Activated CD4-positive, alpha-beta memory T cell treated with anti-CD3 and anti-CD28 coated beads, Interleukin-2, amount 10 ng/mL, durations not matched to agents 7 days and 5 days (primary cell): ENCODE measurements at places on chromosomes 2 and 18. TPM values are rescaled to one million over a fixed set of nuclear protein-coding genes. Genes with fewer than 3 reads are reported as not detected.

- DNase-seq = no peak
- H3K4me1 ChIP-seq = peaks cover 21% of the 10 kb centered on the region
- H3K27me3 ChIP-seq = no peaks in the 10 kb centered on the region
- no peak overlapping the region for H3K4me3 ChIP-seq
Observed at GRCh38 chr18:3607309-3608098, 157.5 kb downstream of the TGIF1 start.

- H3K36me3 ChIP-seq = no peaks in the 10 kb centered on the region
- no peak overlapping the region for H3K27ac ChIP-seq
- H3K4me3 ChIP-seq = no peak overlapping the region
- H3K27me3 ChIP-seq = peaks cover 41% of the 10 kb centered on the region
- no peak for DNase-seq
Observed at GRCh38 chr2:111687911-111688310, 196.1 kb downstream of the ANAPC1 start.

- no peak overlapping the region for H3K4me3 ChIP-seq
- H3K4me1 ChIP-seq = no peaks in the 10 kb centered on the region
- no peak for DNase-seq
- no peak overlapping the region for H3K27ac ChIP-seq
Observed at GRCh38 chr18:72866901-72867745, 664 bp downstream of the NETO1 start.

GRCh38 chr2:216031960-216032689 is 18.8 kb upstream of the MREG start:
- peaks cover 35% of the 10 kb centered on the region for H3K36me3 ChIP-seq
- peak overlapping the region; percentile 78 for H3K27ac ChIP-seq
- no peak for DNase-seq
- no peaks in the 10 kb centered on the region for H3K27me3 ChIP-seq
- H3K4me1 ChIP-seq = peaks cover 49% of the 10 kb centered on the region
- peak overlapping the region; percentile 15 for H3K4me3 ChIP-seq

- no peak overlapping the region for H3K27ac ChIP-seq
- no peaks in the 10 kb centered on the region for H3K27me3 ChIP-seq
- DNase-seq = no peak
- no peak overlapping the region for H3K4me3 ChIP-seq
- H3K36me3 ChIP-seq = peaks cover 4% of the 10 kb centered on the region
Observed at GRCh38 chr2:190940454-190940853, 59.8 kb downstream of the GLS start.

GRCh38 chr2:50335852-50336251 is 696.1 kb downstream of the NRXN1 start:
- H3K27ac ChIP-seq = no peak overlapping the region
- H3K36me3 ChIP-seq = no peaks in the 10 kb centered on the region
- no peaks in the 10 kb centered on the region for H3K27me3 ChIP-seq
- no peaks in the 10 kb centered on the region for H3K4me1 ChIP-seq
- no peak overlapping the region for H3K4me3 ChIP-seq

- H3K27me3 ChIP-seq = no peaks in the 10 kb centered on the region
- H3K4me1 ChIP-seq = no peaks in the 10 kb centered on the region
- no peak overlapping the region for H3K4me3 ChIP-seq
- no peaks in the 10 kb centered on the region for H3K36me3 ChIP-seq
Observed at GRCh38 chr2:133333181-133333580, 235.1 kb downstream of the NCKAP5 start.

Gene CAPN14
- 0.35 TPM for total RNA-seq

Gene LIMS3
- 3.7 TPM for total RNA-seq

Gene TUBA3D
- total RNA-seq = not detected

Gene DNAH7
- not detected for total RNA-seq
